ENCODE measurements at places on chromosomes 3 and 15.

DNA sequence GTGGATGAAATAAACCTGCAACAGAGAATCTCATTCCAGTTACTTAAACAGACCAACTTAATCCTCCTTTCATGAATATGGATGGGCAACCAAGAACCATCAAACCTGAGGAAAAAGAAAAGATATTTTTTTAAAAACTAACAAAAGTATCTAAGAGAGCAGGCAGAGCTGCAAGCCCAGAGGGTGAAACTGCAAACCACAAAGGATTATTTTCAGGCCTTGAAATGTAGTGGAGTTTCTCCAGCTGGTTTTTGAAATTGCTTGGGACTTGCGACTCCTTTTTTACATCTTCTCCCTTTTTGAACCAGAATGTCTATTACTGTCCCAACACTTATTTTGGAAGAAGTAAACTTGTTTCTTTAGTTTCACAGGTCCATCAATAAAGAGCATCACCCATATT, 87.4 kb downstream of the STAG1 start:
- DNase-seq = no peak

DNA sequence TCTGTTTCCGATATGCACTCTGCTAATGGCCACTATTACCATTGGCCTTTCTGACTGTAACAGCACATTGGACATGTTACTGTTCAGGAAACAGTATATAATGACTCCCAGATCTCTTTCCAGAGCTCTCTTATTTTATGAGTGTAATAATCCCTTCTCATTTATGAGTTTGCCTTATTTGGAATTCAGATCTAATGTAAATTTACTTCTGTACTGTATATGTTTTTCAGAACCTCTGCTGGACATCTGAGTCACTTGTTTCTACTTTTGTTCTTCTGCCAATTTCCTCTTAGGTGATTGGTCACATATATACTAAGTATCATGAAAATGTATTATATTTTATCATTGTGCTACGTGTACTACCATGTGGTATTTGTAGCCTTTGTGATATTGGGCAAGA, 30.5 kb downstream of the RSRC1 start:
- no peak for DNase-seq

GRCh38 chr3:183500319-183500718, 55.2 kb downstream of the KLHL6 start:
- no peak for DNase-seq

DNA sequence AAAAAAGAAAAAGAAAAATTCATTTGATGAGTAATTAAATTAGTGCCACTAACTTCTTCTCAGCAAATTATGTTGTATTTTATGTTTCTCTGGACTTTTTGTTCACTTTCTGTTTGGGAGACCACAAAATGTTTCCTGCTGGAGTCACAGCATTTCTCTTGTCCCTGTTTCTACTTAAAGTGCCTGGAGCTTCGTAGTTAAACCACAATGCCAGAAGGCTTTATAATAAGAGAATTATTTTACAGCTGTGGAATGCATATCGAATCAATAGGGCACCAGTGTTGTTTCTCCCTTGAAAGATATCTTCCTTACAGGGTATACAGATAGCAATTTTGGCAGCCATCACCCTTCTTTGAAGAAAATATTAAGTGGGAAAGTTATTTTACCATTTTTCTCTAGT, 3.2 kb downstream of the DTWD1 start:
- DNase-seq = no peak

DNA sequence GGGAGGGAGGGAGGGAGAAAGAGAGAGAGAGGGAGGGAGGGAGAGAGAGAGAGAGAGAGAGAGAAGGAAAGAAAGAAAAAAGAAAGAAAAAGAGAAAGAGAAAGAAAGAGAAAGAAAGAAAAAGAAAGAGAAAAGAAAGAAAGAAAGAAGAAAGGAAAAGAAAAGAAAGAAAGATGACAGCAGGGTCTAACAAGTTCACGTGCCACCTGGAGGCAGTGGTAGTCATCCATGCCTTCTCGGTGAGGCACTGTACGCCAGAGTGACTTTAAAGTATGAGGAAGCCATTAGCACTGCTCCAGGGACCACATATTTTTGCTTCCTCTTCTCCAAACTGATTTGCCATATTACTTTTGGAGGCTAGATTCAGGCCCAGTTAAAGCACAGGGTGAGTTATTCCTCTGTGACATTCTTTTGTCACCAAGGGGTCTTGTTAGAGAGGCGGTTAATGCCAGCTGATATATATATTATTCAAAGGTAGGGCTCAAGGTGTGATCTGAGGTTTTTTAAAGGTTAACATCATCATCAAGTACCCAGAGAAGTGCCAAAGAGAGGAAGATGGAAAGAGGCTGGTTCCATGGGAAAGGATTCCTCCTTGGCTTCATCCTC, at the start of gene HTR3D:
Gene HTR3D (plus strand): TSS at position 556 of the 606 bp plus-strand sequence. CDS start 0 bp downstream, at position 556.
- DNase-seq = no peak

DNA sequence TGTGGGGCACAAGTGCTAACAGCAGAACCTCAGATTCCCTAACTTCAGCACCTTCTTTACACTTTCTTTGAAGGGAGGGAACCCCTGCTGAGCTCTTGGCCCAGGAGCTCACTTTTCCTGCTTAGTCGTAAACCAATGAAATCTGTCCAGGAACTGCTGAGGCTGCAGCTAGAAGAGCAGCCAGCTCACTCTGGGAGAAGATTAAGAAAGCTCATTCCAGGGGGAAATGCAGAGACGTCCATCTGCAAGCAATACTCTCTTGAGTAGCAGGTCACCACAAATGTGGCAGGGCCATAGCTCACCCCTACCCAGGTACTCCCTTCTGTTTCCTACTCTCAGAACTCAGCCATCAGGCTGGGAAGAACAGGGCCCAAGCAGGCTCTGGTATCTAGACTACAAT, 103.3 kb downstream of the WDR76 start:
- DNase-seq = no peak

- no peak for DNase-seq
Observed at GRCh38 chr3:138397983-138398382, 36.4 kb upstream of the ESYT3 start.

DNA sequence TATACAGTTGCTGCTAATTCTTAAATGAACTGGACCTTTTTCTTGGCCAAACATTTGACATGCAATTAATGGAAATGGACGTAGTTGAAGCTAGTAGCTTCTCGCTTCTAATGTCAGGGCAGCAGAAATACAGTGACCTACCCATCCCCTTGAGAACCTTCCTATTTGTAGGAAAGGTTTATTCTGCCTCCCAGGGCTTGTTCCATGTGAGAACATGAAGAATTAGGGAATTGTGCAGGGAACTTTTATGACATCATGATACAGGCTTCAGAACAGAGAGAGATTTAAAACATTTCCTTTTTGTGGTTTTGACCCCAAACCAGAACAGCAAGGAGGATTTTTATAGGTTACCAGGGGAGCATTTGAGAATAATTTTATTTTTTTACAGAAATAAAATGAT, 406.6 kb upstream of the PPP2R3A start:
- DNase-seq = no peak

DNA sequence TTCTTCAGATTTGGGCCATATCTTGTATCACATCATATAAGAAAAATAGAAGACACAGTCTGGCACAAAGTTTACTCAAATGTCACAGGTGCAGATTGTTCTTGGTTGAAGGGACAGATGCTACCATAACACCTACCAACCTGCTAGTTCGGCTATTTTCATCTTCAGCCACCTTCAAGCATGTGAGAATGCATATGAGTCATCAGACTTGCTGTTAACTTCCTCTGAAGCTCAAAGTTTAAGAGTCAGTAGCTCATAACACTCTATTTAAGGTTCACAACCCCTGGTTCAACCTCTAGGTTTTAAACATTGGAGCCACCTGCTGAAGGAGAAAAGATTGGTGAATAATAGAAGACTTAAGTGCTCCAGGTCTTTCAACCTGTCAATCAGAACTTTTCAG, 522.8 kb downstream of the NLGN1 start:
- no peak for DNase-seq

DNA sequence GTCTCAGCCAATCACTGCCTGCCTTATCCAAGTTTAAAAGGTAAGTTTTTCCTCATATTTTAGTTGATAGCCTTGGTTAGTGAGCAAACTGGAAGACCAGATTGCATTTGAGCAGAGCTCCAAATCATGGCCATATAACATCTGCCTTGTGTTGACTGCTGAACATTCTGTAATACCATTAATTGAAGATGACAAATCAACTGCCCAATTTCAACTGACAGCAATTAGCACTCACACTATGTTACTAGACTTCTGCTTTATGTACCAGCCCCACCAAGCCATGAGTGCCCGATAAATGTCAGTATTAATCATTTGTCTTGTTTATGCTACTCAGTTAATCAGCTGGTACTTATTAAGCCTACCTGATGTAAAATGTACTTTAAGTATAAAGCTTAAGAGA, 83.1 kb downstream of the CGGBP1 start:
- no peak for DNase-seq

DNA sequence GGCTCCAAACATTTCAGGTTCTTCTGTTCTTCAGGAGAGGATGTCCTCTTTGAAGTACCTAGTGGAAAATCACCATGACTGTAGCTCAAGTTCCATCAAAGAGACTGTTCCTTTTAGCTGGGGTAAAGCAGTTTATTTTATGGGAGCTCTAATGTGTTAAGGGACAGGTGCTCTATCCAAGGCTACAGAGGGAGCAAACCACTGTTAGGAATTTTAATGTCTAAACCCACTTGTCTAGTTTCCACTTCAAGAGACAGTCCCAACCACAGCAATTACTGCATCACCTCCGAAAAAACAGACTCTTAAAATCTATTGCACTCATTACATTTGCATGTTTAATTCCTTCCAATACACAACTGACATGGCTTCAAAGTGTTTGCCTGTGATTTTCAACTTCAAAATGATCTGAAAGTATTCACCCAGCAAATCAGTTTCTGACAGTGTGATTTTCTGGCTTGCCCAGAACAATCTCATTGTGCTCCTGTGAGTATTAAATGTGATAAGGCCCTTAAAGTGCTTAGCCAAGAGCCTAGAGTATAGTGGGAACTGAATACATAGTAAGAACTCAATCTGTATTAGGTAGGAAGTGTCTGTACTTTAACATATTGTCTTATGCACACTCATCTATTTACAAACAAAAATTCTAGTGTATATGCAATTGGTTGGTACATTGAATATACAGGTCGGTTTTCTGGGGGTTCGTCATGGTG, 266.5 kb upstream of the CCDC54 start:
- DNase-seq = no peak

DNA sequence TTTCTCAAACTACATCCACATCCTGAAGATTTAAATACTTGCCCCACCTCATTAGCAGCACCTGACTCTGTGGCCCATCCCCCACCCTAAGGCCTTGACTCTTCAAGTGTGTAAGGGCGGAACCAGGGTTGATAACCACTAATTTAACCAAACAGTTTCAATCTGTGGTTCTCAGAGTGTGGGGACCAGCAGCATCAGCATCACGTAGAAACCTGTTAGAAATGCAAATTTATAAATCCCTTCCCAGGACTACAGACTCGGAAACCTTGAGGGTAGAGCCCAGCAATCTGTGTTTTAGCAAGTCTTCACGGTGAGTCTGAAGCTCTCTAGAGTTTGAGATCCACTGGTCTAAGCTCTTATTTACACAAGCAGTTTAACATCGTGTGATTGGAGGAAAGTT, 12.4 kb downstream of the GNB4 start:
- DNase-seq = no peak

DNA sequence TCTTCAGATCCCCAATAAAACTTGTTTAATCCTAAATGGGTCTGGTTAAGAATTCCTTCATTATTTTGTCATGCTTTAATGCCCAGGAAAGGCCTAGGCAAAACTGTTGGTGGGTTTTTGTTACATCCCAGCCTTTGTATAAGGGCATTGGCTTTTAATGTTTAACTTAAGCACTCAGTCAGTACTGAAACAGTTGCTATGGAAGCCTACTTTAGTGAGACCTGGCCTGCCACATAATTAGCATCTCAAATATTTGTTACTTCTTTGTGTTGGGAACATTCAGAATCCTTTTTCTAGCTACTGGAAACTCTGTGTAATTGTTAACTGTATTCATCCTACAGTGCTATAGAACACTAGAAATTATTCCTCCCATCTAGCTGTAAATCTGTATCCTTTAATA, 369.6 kb upstream of the ATP10A start:
- DNase-seq = no peak

GRCh38 chr3:107913701-107914100, 177.1 kb downstream of the CD47 start:
- no peak for DNase-seq

DNA sequence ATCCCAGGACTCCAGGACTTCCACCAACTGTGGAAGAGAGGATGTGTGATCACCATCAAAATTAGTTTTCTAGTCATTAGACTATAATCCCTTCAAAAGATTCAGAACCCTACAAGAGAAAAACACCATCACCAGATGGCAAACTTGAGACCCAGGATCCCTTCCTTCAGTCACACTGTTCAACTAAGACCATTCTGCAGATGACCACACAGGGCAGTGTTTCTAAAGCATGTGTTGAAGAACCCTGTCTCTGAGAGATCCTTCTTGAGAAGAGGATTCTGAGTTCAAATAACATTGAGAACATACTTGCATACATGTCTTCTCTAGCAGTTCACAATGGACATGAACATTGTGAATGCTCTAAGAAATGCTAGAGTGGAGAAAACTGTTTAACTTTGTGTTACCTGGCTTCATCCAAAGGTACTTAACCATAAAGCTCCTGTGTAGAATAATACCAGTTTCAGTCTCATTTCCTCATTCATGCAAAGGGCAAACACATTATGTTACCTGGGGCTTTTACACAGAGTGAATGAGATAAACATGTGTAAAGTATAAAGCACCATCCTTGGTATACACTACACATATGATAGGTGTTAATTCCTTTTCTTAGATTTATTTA, 2.4 kb upstream of the ADGRG7 start:
- no peak for DNase-seq

DNA sequence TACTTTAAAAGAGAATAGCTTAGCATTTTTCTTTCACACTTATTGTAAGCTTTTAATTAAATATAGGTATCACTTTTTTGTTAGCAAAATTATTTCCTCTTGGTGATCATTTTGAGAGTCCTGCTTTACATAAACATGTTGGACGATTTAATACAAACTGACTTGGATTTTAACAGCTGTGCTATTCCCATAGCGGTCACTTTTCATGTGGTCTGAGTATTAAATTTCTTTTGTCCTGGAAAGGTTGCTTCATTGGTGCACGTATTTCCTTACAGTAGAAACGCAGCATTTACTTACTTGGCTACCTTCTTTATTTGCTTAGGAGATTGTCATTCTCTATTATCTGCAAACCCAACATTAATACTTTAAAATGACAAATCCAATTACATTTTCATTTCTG, 109.4 kb downstream of the ATG7 start:
- no peak for DNase-seq

DNA sequence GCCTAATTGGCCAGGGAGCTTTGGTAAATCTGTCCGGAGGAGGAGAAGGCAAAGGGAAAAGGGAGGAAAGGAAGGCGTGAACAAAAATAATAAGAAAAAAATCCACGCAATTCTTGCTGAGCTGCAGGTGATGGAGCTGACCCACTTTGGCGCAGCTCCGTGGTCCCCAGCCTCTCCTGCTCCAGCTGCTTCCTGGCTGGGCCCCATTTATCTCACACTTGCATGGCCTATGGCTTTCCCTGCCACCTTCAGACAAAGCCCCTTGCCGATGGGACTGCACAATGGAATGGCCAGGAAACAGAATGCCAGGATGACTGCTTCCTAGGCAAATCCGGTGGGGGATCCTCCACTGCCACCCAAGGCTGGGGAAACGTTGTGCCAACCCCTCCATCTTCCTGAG, 6.9 kb downstream of the INSYN1 start:
- no peak for DNase-seq

Measured in stimulated activated CD4-positive, alpha-beta T cell treated with anti-CD3 and anti-CD28 coated beads, Interleukin-1b, Interleukin-23, amount 100 ng/mL, for 1 hour (primary cell).